RCC 7860 (cell line): ENCODE measurements at places on chromosomes 2 and 18.

DNA sequence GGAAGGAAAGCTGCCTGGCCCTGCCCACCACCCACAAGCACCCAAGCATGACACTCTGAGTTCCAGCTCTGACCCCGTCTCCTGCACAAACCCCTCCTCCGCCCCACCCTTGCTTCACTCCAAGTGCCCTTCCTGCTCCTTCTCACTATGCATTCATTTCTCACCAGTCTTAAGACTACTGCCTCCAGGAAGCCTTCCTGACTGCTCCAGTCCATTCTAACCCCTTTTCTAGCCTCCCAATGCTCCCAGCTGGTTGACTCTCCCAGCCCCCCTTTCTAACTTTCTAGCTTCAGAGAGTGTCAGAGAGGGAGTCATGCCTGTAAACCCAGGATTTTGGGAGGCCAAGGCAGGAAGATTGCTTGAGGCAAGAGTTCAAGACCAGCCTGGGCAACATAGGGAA lies 8.2 kb upstream of the NAGK start:
- DNase-seq: no peak

- DNase-seq: no peak
Observed at GRCh38 chr2:235073868-235074413, 122.1 kb downstream of the SH3BP4 start.

DNA sequence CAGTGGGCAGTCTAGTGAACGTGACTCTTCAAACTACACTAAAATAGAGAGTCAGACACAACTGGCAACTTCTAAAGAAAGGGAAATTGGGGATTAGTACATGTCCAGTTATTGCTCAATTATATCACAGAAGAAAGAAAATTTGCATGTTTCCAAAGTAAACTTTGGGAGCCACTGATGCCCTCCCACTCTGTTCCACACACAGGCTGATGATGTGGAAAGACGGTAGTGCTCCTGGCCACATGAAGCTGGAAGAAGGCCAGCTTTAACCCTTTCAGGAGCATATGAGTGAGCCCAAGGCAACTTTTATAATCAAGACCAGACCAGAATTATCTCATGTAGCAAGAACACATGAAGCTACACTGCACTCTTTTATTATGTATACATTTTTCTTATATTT lies 141.0 kb downstream of the NR4A2 start:
- no peak for DNase-seq

DNA sequence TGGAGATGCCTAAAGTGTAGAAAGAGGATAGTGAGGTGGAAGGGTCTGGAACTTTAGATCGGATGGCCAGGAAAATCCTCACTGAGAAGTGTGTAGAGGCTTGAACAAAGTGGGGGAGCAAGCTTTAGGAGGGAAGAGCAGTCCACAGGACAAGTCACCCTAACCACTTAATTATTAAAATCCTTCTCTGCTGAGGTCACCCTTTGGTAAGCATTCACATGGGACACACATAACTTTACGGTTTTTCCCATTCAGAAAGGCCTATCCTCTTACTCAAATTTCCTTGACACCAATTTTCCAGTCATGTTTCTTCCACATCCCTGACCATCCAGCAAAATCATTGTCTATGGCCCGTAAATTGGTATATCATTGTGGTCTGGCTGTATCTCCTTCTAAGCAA lies 31.0 kb upstream of the ZEB2 start:
- DNase-seq: peak; percentile 12

GRCh38 chr2:122019724-122020123 lies 264.3 kb downstream of the TSN start:
- no peak for DNase-seq

GRCh38 chr2:161954103-161954502 lies 119.9 kb downstream of the DPP4 start:
- DNase-seq: no peak

DNA sequence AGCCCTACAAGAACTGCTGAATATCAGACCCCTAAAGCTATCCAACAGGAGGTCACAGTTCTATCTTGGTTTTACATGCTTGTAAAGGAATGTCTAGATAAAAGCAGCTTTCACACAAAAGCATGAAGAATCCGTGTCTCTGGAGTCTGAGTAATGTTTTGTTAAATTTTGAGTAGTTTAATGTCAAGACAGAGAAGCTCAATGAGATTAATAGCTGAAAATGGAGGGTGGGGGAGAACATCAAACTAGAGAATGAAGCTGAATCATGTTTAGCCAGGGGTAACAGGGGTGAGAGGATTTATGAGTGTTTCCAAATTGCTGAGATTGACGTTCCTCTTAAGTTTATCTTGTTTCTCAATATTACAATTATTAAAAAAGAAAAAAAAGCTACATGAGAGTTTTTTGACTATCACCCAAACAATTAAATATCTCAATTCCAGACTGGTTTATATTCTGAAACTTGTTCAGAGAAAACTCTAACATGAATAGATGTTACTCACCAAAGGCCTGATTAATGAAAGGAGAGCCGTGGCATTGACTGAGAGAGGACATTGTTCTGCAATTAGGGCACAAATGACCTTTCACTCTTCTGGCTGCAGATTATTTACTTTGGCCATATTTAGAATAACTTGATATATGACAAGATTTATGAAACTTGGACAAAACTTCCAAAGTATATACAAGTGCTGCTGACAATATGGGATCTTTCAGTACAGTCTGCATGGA lies 266.4 kb upstream of the ETAA1 start:
- no peak for DNase-seq

- DNase-seq: no peak
Observed at GRCh38 chr2:123245156-123245555, 779.9 kb upstream of the CNTNAP5 start.

DNA sequence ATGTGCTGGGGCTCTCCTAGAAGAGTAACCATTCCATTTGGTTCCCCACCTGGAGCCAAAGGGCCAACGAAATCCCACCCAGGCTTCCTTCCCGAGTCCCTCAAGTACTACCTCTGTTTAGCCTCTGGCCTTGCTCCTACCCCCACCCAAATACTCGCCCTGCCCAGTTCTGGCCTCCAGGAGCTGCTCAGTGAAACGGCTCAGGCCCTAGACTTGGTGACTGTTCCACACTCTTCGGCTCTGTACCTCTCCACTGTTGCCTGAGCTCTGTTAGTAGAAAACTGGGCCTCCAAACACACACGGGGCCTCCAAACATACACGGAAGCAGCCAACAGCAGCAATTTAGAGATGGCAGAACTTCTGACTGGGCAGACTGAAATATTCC lies 4.2 kb downstream of the OTX1 start:
- no peak for DNase-seq

DNA sequence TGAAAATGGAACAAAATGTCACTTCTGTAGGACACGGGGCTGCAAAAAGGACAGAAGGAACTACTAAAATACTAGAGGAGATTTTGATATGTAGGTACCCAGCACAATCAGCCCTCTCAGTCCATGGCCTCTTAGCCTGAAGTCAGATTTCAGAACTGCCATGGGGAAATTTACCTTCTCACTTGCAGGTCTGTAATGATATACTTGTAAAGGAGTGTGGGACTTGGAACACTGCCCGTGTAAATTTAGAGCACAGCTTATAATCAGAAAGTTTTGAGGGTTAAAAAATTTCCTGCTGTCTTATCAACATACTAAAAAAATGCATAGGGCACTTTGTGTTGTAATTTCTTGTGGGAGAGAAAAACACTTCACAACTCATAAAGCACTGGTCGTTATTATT lies 60.6 kb downstream of the ZEB2 start:
- no peak for DNase-seq

- no peak for DNase-seq
Observed at GRCh38 chr2:42793334-42794270, 1.2 kb upstream of the HAAO start.

DNA sequence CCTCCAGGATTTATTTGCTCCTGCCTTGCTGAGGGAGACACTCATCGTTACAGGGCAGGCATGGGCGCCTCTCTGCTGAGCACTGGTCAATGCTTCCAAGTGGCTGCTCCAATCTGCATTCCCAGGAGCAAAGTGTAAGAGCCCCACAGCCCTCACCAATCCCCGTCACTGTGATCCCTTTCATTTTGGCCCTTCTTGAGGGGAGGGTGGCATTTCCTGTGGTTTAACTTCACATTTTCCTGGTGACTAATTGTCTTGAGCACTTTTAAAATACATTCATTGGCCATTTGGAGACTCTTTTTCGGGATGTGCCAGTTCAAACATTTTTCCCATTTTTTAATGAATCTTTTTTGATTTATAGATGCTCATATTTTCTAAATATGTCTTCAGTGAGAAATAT lies 33.0 kb downstream of the TPO start:
- no peak for DNase-seq
